ENCODE measurements at places on chromosomes 1 and 21. TPM values are rescaled to one million over a fixed set of nuclear protein-coding genes. Genes with fewer than 3 reads are reported as not detected.

Gene SH2D2A
- total RNA-seq, result 193 TPM

Gene LCE3E
- not detected for total RNA-seq

Gene HES3
- total RNA-seq, result not detected

Gene NBPF4
- not detected for total RNA-seq

Gene AMY2B
- total RNA-seq, result 8.6 TPM

Gene TTC22
- total RNA-seq, result 20.9 TPM

Gene CENPF
- total RNA-seq, result 135 TPM

Gene CYP4A22
- total RNA-seq, result not detected

Gene PBXIP1
- 169 TPM for total RNA-seq

Gene KIAA1614
- total RNA-seq, result 0.13 TPM

Gene RORC
- 25.8 TPM for total RNA-seq

Gene CDC42SE1
- total RNA-seq, result 347 TPM

Gene CRABP2
- 0.58 TPM for total RNA-seq

Gene SYTL1
- total RNA-seq, result 124 TPM

Gene CR1
- not detected for total RNA-seq

Gene WDR64
- 0.13 TPM for total RNA-seq

Gene TMEM51
- total RNA-seq, result not detected

Gene PFKFB2
- 1.5 TPM for total RNA-seq
